ENCODE measurements at places on chromosomes 11 and 22.
A peak's percentile ranks its signal among the peaks of the same experiment; 100 is the strongest.

DNA sequence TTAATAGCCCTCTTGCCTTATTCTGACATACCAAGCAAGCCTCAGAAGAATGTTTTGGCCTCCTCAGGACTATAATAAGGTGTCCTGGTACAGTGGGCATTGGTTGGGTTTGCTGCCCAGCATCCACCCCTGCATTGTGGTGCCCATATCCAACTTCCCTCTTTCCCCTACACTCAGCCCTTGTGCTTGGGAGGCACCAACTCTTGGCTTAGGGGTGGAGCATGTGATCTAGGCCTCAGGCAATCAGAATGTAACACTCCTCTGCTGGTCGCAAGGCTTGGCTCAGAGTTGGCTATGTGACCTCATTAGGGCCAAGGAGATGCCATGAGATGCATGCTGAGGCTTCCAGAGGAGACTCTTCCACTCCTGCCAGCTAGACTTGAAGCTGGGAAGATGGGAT, 123.0 kb downstream of the CSNK2A3 start:
- no peak for DNase-seq

DNA sequence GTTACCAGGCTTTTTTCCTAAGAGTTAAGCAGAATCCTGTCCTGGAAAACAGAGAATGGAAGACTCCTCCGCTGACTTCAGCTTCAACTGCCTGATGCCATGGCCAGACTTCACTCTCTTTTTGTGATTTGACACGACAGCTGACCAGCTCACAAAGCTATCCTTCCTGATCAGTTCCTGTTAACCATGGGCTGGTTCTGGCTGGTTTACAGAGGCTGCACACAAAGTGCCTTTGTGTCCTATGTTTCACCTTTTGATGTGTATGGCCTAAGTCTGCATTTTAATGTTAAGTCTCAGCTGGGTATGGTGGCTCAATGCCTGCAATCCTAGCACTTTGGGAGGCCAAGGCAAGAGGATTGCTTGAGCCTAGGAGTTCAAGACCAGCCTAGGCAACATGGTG, 11.1 kb downstream of the FOLR3 start:
- DNase-seq: no peak

DNA sequence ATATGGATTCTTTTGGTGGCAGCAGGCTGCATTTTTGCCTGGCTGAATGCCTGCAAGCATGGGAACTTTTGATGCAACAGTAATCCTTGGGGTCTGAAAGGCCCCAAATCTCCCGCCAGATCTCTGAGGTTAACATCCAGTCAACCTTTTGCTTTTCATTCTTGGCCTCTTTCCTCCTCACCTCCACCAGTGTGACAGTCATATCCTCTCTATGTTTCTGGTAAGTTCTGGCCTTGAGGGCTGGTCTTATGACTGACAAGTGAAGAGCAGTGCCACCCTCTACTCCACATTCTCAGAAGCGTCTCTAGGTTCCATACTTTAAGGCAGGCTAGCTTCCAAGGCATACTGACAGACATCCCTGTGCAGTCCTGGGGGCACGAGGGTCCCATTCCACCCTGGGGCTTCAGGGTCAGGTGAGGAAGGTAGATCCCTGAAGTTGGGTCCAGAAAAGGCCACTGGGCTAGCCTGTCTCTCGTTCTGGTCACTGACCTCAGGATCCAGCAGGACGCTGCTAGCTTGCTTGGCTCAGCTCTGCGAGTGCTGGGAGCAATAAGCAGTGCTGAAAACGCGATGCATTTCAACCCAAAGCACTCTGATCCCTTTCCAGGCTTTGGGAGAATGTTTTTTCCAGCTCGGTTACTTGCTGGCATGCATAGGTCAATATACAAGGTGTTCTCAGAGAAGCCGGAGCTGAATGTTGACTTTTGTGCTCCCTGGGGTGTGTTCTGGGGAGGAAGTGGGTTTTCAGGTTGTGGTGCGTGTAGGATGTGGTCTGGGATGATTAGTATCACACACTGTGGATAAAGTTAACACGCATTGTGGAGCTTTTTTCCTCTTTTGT, 75.2 kb downstream of the PTPRJ start:
- peak; percentile 75 for DNase-seq

- DNase-seq: no peak
These were observed 11.7 kb downstream of the TECTA start for GRCh38 chr11:121112498-121113455.

DNA sequence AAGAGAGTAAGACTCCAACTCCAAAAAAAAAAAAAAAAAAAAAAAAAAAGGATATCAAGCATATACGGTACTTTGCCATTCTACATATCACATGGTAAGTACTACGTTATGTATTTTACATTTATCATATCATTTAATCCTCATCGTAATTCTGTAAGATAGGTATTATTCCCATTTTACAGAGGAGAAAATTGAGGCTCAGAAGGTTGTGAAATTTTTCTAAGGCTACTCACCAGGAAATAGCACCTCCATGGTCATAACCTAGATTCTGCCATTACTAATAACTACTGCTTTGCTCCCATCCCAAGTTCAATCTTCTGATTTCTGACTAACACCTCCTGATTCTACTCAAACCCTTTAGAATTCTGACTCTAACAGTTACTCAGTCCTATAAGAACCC, 138.0 kb downstream of the FCHSD2 start:
- DNase-seq: no peak

DNA sequence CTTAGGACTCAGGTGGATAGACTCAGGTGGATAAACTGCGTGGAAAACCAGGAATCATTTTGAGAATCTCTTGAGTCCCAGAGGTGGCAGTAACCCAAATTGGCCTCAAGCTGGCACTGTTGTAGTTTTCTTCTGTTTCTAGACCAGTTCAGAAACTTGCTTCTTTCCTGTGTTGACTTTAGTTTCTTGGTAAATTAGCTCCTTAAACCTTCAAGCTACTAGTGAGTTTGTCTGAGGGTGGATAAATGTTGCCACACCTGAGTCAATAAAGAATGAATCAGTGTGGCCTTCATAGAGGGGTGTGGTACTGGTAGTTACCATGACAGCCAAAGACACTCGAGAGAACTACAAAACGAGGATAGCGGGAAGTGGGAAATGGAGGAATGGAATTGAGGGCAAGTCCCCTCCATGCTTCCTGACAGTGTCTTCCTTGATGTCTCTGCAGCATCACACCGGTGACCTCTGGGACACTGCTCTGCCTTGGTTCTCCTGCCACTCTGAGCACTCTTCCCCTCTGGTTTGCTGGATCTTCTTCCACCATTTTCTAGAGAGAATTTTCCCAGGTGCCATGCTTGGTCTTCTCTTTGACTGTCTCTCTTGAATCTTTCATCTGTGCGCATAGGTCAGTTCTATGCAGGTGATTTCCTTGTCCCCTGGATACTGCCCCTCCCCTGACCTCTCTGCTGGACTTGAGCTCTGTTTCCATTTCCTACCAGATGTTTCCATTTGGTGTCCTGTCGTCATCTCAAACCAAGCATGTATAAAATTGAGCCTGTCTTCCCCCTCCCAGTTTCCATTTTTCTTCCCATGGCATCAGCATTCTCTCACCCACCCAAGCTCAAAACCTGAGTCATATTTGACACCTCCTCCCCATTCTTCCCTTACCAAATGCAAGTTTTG, 7.2 kb downstream of the POLD4 start:
- no peak for DNase-seq

- no peak for DNase-seq
These were observed 26.5 kb downstream of the MED15 start for GRCh38 chr22:20533879-20534265.
